Stimulated activated CD4-positive, alpha-beta T cell treated with anti-CD3 and anti-CD28 coated beads, Interleukin-15, amount 100 ng/mL, for 1 hour (primary cell): ENCODE measurements at places on chromosomes 6 and 20.

DNA sequence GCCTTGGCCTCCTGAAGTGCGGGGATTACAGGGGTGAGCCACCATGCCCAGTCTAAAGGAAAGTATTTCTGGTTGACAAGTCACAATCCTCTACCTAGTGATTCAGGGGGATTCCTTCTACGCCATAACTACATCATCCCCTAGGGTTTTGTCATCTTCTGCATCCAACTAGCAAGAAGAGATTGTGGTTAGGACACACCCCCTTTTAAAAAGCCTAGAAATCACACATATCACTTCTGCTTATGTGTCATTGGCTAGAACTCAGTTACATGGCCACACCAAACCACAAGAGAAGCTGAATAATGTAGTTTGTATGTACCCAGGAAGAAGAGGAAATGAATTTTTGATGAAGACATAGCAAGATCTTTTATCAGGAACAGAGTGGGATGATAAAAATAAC, 14.7 kb upstream of the CHD6 start:
- no peak for DNase-seq

- no peak for DNase-seq
Measured at GRCh38 chr6:37600312-37600916, 97.3 kb downstream of the MDGA1 start.

GRCh38 chr20:58711266-58712051, 18.9 kb downstream of the NPEPL1 start:
- DNase-seq = no peak

- DNase-seq = no peak
Measured at GRCh38 chr20:39913274-39913673, 775.8 kb downstream of the MAFB start.

GRCh38 chr6:18166312-18167036, 11.3 kb downstream of the KDM1B start:
- no peak for DNase-seq

DNA sequence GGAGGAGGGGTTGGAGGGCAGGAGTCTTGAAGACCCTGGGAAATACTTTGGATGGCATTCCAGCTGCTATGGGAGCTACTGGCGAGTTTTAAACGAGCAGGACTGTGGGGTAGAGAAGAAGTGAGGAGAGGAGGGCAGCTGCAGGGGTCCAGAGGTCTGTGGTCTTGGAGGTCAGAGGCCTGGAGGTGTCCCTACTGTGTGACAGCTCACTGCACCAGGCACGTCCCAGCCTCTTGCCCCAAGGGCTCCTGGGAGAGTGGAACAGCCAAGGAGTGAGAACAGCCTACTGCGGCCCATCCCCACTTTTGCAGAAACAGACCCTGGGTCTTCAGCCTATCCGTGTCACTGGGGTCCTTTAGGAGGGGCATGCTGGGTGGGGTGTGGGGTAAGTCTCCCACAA, 2.9 kb upstream of the NOL4L start:
- DNase-seq = no peak

DNA sequence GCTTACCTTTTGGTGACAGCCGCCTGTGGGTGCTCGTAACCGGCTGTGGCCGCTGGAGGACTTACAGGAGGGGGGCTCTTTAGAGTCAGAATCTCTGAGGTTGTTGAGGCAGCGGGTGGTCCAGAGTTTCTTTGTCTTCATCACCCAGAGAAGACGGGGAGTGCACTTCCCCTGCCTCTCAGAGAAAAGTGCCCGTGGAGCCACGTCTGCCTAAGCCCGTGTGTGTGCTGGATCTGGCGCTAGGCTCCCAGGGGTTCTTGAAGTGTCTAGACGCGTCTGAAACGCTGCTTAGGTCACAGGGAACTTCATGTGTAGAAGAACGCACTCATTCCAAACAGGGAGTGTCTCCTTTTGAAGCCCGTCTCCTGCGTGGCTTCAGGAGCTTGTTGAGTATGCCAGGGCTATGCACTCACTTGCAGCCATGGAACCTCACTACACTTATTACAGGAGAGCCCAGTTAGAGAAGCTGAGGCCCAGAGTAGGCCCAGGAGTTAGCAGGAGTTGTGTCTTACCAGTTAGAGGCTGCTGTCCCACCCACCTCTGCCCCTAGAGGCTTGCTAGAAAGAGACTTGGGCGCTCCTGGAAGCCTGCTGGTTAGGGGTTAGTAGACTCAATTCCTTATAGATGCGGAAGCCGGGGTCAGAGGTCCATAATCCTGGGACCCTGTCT, 1.3 kb downstream of the LSM14B start:
- no peak for DNase-seq

- no peak for DNase-seq
Measured at GRCh38 chr6:30766461-30767157, 22.3 kb upstream of the IER3 start.

GRCh38 chr6:29847871-29848630, 20.4 kb downstream of the HLA-G start:
- peak; percentile 75 for DNase-seq

GRCh38 chr6:55794136-55794812, 81.1 kb downstream of the BMP5 start:
- DNase-seq = no peak

DNA sequence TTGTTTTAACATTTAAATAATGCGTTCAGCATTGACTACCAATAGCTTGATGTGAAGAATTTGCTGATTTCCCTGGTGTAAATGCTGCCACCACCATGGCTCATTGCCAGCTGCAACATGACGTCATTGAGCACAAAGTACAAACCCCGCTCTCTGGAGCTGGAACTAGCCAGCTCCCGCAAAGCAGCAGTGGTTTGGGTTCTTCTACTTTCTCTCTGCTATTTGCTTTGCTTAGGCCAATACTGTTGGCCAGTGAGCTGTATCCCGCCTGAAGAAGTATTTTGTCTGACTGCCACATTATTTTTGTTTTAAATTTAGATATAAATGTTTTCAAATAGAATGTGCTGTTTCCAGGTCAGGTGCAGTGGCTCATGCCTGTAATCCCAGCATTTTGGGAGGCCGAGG, 47.4 kb upstream of the KIF13A start:
- DNase-seq = no peak
